Inflammatory macrophage treated with lipopolysaccharide for 4 hours (primary cell): ENCODE measurements at places on chromosomes 3 and 15.

DNA sequence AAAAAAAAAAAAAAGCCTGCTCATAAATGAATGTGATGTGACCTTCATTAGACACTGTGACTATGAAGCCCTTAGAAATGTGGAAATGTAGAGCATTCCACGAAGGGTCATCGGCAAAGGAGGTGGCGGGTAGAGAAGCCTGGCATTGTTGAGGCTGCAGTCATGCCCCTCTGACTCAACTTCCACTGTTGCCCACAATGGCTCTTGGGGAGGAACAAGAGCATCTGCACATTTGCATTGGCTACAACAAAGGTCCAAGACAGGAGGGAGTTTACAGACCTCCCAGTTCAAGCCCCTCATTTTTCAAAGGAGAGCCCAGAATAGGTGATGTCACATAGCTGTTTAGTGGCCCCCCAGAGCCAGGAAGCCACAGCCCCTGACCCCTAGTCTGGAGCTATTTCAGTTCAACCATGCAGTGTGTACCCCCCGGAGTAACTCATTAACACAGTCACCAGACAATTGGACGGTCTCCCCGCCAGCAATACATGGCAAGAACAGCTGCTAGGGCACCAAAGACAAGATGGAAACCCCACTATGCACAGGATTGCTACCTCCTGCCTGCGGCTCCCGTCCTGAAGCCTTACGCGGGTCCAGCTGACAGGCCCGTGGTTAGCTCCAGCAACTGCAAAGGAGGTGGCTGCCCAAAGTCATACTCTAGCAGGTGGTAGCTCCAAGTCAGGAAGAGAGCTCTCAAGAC lies 56.2 kb downstream of the SH3BP5 start:
- peak; percentile 88 for DNase-seq

DNA sequence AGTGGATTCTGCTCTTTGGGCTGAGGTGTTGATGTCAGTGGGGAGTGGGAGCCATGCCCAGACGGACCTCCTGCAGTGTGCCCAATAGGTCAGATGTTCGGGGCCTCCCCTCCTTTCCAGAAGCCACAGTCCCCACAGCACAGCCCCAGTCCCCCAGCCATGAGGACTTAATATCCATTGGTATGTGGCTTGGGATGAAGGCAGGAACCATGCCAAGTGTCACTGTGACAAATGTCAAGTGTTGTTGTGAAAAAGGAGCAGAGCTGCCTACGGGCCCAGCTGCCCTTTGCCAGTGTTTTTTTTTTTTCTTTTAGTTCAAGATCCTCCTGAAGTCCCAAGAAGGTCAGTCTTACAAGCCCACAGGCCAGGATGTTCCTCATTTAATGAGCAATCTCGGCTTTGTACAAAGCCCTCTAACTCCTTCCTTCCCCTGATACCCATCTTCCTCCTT lies 12.2 kb downstream of the SEMA3G start:
- DNase-seq = peak; percentile 57

DNA sequence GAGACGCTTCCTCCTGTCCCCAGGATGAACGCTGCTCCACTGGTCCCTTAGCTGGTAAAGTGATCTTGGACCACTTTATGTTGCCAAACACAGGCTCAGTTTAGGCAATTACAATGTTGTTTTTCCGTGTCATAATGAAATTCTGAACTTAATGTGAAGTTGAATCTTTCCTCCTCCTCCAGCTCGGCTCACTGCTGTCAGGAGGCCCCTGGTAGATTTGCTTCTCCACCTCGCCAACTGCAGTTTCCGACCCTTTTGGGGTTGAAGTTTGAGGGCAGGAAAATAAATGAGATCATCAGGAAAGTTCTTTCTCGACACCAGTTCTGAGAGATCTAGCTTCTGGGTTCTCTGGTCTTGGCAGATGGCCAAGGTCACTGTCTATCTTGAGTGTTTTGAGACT lies 27.8 kb downstream of the CFAP161 start:
- DNase-seq = no peak

DNA sequence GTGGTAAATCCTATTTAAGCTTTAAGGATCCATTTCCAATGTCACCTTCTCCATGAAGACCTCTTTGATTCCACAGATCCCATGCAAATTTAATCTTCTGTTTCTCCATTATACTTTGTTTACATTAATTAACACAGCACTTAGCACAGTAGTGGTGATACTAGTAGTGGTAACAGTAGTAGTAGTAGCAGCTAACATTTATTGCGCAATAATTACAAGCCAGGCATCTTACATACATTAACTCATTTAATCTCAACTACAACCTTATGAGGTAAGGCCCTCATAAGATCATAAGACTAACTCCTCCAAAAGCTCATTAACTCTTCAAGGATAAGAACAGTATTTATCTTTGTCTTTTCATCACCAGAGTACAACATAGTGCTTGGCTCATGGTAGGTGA lies 54.8 kb upstream of the FSIP1 start:
- DNase-seq = no peak
